ENCODE measurements at places on chromosomes 2 and 18. TPM values are rescaled to one million over a fixed set of nuclear protein-coding genes. Genes with fewer than 3 reads are reported as not detected.

The IL1RL1 gene
- total RNA-seq: not detected

The RNF181 gene
- 176 TPM for total RNA-seq

The SCTR gene
- total RNA-seq: not detected

The NOL4 gene
- 1.9 TPM for total RNA-seq

The RUFY4 gene
- total RNA-seq: not detected

DNA sequence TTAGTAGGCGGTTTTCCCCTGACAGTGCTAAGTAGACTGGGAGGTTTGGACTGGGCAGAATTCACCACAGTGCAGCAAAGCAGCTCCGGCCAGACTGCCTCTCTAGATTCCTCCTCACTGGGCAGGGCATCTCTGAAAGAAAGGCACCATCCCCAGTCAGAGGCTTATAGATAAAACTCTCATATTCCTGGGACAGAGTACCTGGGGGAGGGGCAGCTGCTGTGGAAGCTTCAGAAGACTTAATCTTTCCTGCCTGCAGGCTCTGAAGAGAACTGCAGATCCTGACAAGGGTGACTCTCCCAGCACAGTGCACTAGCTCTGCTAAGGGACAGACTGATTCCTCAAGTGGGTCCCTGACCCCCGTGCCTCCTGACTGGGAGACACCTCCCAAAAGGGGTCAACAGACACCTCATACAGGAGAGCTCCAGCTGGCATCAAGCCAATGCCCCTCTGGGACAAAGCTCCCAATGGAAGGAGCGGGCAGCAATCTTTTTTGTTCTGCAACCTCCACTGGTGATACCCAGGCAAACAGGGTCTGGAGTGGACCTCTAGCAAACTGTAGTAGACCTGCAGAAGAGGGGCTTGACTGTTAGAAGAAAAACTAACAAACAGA lies 266.8 kb upstream of the CRIM1 start:
- H3K27me3 ChIP-seq: no peaks in the 10 kb centered on the region
- H3K4me1 ChIP-seq: no peaks in the 10 kb centered on the region
- no peak overlapping the region for H3K4me3 ChIP-seq
- DNase-seq: no peak

GRCh38 chr2:53183581-53183980 lies 584.0 kb upstream of the CHAC2 start:
- no peaks in the 10 kb centered on the region for H3K36me3 ChIP-seq
- DNase-seq: no peak
- H3K27ac ChIP-seq: no peak overlapping the region
- no peak overlapping the region for H3K4me3 ChIP-seq
- no peaks in the 10 kb centered on the region for H3K4me1 ChIP-seq

DNA sequence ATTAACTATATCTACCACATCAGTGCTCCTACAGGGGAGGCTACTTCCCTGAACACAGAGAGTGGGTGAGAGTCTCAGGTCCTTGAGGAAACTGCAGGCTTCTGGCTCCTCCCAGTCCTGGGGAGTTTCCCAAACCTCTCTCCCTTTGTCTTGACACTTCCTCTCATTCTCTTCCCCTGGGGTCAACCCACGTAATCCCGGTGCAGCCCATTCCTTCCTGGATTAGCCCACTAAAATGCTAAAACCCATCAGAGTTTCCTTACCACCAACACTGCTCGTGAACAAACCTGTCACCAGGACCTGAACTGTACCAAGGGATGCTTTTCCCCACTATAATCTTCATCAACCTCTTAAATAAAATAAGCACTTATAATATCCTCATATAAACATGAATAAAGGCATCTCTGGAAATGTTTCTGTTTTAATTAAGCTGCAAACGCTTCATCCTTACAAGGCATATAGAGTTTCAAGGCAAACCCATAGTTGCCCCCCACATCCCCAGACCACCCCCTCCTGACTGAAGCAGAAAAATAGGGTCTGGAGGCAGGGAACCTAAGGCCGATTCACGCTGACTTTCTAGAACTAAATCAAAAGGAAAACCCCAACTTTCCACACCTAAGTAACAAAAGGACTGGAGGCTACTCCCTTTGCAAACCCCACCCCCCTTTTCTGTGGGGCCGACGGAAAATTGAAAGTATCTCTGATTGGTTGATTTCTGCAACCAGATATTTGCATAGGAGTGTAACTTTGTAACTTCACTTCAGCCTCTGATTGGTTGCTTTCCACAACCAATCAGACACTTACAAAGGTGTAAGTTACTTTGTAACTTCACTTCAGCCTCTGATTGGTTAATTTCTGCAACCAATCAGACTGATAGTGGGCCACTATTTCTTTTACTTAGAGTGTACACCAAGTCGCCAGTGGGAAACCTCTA lies 19.0 kb downstream of the TMSB10 start:
- no peaks in the 10 kb centered on the region for H3K36me3 ChIP-seq
- no peak overlapping the region for H3K4me3 ChIP-seq
- H3K27me3 ChIP-seq: no peaks in the 10 kb centered on the region
- no peak overlapping the region for H3K27ac ChIP-seq
- peak; percentile 57 for DNase-seq

DNA sequence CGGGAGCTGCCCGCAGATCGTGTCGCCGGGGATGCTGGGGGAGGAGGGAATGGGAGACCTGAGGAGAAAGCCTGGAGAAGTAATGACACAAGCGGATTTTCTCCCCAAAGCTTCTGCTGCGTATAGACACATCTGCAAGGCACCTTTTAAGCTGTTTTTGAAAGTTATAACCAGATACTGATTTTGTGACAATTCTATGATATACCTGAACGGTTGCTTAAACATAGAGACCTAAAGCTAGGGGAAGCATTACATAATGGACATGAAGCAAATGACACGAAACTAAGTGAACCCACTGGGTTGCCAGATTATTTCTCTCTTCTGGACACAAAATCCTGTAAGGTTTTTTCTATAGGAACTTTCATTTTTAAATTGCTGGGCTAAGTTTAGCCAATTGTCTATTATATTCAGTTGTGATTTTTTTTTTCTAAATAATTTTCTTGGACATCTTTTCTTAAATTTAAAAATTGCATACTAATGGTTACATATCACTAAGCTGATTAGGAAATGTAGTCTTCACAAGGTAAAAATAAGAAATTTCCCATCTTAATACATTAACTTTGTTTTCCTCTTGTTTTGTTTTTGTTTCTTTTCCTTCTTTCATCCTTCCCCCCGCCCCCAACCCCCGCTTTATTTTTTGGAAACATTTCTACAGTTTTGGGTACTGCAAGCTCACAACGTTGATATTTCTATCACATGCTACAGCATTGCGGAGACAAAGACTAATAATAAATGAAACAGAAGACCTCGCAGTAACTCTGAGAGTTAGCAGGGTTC lies 1.3 kb downstream of the OSBPL6 start:
- peak overlapping the region; percentile 72 for H3K4me3 ChIP-seq
- H3K36me3 ChIP-seq: no peaks in the 10 kb centered on the region
- H3K27ac ChIP-seq: peak overlapping the region; percentile 68
- no peaks in the 10 kb centered on the region for H3K27me3 ChIP-seq
- no peak for DNase-seq
- peaks cover 13% of the 10 kb centered on the region for H3K4me1 ChIP-seq

DNA sequence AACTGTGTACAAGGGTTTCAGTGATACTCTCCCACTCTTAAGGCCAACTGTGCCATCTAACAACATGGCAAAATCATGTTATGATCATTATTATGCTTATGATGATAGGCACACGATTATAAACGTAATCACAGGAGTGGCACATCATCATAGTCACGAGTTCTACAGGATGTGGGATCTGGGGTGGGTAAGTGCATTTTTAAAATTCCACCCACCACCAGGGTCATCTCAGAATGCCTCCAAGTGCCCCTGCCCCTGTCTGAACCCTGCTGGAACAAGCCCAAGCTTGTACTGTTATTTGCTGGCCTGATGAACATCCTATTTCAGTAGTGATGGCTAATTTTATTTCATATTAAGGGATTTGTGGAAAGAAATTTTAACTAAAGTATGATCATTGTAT lies 117.8 kb downstream of the PTPRM start:
- H3K36me3 ChIP-seq: no peaks in the 10 kb centered on the region
- DNase-seq: no peak
- H3K27me3 ChIP-seq: no peaks in the 10 kb centered on the region
- no peaks in the 10 kb centered on the region for H3K4me1 ChIP-seq
- no peak overlapping the region for H3K4me3 ChIP-seq

- H3K36me3 ChIP-seq: peaks cover 9% of the 10 kb centered on the region
- H3K4me1 ChIP-seq: no peaks in the 10 kb centered on the region
- H3K27ac ChIP-seq: no peak overlapping the region
These were observed 10.5 kb upstream of the FAM171B start for GRCh38 chr2:186683341-186683740.

DNA sequence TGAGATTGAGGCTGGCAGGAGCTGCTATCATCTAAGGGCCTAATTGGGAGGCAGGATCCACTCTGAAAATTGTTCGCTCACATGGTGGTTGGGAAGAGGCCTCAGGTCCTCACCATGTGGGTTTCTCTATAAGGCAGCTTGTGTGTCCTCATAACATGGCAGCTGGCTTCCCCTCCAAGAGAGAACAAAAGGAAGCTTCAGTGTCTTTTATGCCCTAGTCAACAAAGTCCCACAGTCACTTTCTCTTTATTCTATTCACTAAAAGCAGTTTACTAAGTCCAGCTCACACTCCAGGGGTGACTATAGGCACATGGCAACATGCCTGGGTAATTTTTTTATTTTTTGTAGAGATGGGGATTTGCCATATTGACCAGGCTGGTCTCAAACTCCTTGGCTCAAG lies 5.8 kb upstream of the ITGAV start:
- H3K4me1 ChIP-seq: peaks cover 4% of the 10 kb centered on the region
- no peak for DNase-seq
- no peak overlapping the region for H3K27ac ChIP-seq
- H3K27me3 ChIP-seq: no peaks in the 10 kb centered on the region
- H3K36me3 ChIP-seq: no peaks in the 10 kb centered on the region

DNA sequence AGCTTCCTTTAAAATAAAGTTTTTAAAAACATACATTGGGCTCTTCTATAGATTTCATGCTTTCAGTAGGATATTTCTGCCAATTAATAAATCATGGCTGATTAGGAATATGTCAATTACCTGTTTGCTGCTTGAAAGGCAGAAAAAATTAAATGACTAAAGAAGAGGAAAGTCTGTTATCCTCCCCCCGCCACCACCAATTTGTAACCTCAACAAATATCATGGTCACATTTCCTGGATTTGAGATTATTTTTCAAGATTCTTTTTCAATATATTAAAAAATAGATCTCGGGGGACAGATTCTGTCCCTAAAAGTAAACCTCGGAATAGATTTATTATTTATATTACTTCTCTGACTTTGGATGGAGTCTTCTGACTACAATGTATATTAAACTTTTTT lies 125.9 kb downstream of the ARHGAP15 start:
- DNase-seq: no peak
- no peaks in the 10 kb centered on the region for H3K4me1 ChIP-seq
- no peak overlapping the region for H3K4me3 ChIP-seq
- no peaks in the 10 kb centered on the region for H3K36me3 ChIP-seq

DNA sequence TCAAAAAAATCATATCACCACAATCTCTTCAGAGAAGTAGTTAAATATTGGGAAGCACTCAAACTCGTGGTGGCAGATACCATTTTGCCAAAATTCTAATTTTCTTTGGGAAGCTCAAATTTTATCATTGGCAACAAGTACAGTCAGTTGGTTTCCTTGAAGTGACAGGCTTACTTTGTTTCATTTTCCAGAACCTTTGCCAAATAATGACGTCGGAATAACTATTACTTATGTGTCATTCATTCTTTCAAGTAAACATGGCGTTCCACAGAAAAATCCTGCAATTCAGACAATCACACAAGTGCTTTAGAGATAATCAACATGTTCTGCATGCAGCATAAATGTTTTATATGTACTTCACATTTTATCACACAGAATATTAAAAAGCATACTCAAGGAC lies 5.4 kb downstream of the TTLL4 start:
- H3K4me3 ChIP-seq: no peak overlapping the region
- no peaks in the 10 kb centered on the region for H3K4me1 ChIP-seq
- peaks cover 2% of the 10 kb centered on the region for H3K36me3 ChIP-seq

DNA sequence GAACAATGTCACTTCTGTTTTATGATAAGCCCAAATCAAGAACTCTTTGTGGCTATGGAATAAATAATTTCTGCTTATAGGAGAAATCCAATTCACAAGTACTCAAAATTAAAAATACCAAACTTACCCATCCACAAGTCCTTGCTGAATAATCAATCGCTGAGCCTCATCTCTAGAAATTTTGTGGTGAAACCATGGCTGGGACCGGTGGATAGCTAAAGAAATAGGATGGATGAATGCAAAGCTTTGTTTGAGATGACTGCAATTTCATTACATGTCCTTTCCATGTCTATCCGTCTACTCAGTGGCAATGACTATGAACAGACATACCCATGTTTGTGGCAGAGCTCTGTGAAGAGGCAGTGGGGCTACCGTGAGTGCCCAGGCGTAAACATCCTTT lies 124.4 kb downstream of the GRB14 start:
- no peaks in the 10 kb centered on the region for H3K4me1 ChIP-seq
- H3K36me3 ChIP-seq: no peaks in the 10 kb centered on the region
- DNase-seq: no peak
- H3K27me3 ChIP-seq: no peaks in the 10 kb centered on the region
- H3K27ac ChIP-seq: no peak overlapping the region

GRCh38 chr2:105450471-105450870 lies 51.6 kb upstream of the FHL2 start:
- no peaks in the 10 kb centered on the region for H3K27me3 ChIP-seq
- H3K4me3 ChIP-seq: no peak overlapping the region
- H3K27ac ChIP-seq: no peak overlapping the region
- peaks cover 22% of the 10 kb centered on the region for H3K4me1 ChIP-seq
- no peak for DNase-seq

- peaks cover 10% of the 10 kb centered on the region for H3K4me1 ChIP-seq
- peaks cover 24% of the 10 kb centered on the region for H3K27me3 ChIP-seq
- DNase-seq: no peak
These were observed 121.5 kb upstream of the PXDN start for GRCh38 chr2:1865716-1866234.

DNA sequence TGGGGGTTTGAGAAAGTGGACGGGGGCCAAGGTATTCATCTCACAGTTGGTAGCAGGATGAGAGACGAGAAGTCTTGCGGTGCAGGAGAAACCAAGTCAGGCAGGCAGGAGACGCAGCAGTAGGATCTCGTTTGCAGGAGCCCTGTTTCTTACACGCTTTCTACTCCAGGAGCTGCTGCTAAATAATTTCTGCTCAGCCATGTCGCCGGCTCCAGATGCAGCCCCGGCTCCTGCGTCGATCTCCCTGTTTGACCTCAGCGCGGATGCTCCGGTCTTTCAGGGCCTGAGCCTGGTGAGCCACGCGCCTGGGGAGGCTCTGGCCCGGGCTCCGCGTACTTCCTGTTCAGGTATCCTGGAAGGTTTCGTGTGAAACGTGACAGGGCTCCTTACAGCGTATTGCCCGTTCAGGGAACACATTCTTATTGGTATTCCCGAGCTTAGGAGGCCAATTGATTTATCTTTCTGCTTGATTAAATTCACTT lies 494 bp downstream of the ANKZF1 start:
- H3K36me3 ChIP-seq: peaks cover 21% of the 10 kb centered on the region
- peak; percentile 24 for DNase-seq
- peak overlapping the region; percentile 93 for H3K4me3 ChIP-seq
- H3K4me1 ChIP-seq: peaks cover 20% of the 10 kb centered on the region
- H3K27ac ChIP-seq: peak overlapping the region; percentile 72
- H3K27me3 ChIP-seq: no peaks in the 10 kb centered on the region
